Upper lobe of right lung (tissue), 1 donor: ENCODE measurements at places on chromosomes 7 and 10.

- no peak for DNase-seq
Observed at GRCh38 chr10:127556916-127557315, 7.8 kb downstream of the NPS start.

- DNase-seq = peak; percentile 89
Observed at GRCh38 chr7:2670720-2671391, 17.1 kb upstream of the AMZ1 start.

GRCh38 chr10:29317423-29318021 lies 28.7 kb downstream of the LYZL1 start:
- DNase-seq = no peak

GRCh38 chr10:89543841-89544240 lies 8.4 kb upstream of the SLC16A12 start:
- no peak for DNase-seq

GRCh38 chr7:74401137-74401859 lies 52.4 kb upstream of the GTF2IRD1 start:
- no peak for DNase-seq

DNA sequence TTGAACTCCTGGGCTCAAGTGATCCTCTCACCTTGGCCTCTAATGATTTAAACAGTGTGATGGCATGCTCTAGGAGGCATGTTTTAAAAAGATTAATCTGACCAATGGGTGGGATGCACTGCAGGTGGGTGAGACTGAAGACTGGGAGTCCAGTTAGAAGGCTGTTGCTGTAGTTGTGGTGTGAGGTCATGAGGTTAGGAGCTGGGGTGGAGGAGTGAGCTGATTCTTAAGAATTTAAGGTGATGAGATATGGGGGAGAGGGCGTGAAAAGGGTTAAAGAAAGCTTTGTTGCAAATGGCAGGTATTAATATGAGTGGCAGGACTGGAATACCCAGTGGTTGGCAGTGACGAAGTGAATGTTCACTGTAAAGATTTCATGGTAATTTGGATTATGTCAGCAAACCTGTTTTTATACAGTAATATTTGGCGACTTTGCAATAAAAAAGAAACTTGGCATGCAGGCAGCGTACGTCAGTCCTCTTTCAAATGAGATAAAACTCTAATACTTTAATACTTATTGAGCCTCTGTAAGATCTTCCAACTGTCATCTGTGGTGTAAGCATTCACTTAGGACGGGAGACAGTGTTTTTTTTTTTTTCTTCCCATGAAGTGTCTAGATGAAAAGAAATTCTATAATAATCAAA lies 72.8 kb upstream of the MTPN start:
- no peak for DNase-seq

GRCh38 chr7:77979219-77979618 lies 180.6 kb downstream of the PHTF2 start:
- DNase-seq = no peak

DNA sequence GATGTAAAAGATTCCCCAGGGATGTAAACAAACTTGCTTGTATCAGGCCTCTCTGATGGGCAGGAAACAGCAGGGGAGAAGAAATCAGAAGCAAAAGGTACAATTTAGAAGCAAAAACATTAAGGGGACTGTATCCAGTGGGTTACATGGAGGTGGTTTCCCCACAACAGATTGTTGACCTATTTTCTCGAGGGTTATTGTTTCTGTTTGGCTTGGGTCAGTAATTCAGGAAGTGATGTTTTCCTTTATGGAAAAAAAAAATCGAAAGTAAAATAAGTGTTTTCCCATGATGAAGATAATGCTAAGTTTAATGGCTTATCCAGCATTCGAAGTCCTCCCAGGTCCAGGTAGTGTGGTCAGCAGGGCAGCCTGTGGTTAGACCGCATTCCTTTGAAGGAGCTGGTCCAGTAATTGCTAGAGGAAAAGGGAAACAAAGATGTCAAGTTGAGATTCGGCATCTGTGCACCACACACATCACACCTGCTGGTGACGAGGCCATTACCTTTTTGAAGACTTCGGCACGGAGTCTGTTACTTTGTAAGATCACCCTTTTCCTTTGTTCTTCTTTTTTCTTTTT lies 37.3 kb upstream of the ADAM12 start:
- no peak for DNase-seq

DNA sequence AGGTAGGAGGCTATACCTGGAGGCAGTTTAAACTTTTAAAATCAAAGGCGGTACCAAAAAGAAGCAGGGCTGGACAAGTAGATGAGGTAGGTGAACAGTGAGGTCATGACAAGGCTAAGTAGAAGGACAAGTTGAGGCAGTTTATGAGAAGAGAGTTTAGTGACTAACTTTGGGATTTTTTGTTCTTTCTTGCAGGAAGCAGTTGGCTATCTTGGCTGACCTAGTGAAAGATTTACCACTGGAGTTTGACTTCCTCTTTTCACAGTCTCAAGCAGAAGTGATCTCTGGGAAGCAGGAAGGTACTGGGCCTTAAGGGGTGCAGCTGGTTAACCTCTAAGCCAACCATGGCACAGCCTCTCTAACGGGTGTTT lies 26.3 kb downstream of the ENTPD7 start:
- DNase-seq = no peak

DNA sequence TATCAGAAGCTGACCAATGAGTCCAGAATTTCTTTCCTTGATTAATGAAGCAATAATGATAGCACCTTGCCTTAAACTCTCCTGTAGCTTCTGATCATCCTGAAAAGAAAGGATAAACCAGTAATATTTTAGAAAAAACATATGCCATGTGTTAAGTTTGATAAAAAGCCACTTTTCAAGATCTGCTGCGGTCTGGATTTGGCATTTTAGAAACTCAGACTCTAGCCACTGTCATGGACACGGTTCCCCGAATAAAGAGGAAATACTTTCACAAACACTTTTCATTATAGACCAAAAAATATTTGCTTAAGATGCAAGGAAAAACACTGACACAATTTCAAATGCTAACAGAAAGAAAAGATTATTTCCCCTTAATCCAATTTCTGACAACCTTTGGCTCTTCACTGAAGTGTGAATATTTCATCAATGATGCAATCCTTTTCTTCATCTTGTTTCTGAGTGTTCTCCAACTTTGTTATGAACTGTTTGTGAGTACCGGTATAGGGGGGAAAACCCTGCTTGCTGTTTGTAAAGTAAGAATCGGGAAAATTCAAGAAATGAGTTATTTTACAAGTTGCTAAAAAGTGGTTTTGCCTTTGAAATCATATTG lies 329.5 kb downstream of the CRPPA start:
- DNase-seq = no peak

GRCh38 chr7:123242467-123243092 lies 42.8 kb upstream of the SLC13A1 start:
- no peak for DNase-seq

DNA sequence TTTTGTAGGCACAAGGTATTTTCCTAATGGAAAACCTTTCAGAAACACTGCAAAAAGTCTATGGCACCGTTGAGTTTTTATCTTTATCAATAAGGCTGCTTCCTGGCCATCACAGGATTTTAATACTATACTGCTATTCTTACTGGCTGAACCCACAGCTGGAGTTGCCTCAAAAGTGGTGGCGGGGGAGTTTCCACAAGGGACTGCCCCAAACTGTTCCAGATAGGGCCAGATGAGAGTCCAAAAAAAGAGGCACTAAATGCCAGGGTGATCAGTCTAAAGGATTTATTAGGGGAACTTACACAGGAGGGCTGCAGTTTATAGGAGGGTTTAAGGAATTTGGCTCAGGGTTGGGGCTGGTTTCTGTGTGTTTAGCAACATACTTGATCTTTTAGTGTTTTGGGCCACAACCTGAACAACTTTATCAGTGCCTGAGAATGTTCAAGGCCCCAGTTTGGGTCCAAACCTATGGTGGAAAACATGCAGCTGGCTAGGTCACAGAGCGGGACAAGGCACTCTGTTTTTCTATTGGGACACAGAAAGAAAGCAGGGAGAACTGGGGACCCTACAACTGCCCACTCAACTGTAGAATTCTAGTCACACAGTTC lies 41.4 kb downstream of the STAM start:
- no peak for DNase-seq

GRCh38 chr7:137547485-137547884 lies 204.0 kb upstream of the PTN start:
- DNase-seq = no peak

- DNase-seq = no peak
Observed at GRCh38 chr7:150784954-150785353, 15.2 kb downstream of the TMEM176B start.

DNA sequence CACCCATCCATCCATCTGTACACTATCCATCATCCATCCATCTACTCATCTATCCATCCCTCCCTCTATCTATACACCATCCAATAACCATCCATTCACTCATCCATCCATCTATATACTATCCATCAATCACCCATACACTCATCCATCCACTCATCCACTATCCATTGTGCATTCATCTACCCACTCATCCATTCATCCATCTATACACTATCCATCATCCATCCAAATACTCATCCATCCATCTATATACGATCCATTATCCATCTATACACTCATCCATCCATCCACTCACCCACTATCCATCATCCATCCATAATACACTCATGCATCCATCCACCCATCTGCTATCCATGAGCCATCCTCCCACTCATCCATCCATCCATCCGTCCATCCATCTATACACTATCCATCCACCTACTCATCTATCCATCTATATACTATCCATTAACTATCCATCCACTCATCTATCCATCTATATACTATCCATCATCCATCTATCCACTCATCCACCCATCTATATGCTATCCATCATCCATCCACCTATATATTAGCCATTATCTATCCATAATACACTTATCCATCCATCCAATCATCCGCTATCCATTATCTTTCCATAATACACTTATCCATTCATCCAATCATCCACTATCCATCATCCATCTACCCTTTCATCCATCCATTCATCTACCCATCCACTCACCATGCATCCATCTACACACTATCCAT lies 485.3 kb downstream of the DNAJB6 start:
- no peak for DNase-seq

GRCh38 chr7:95421847-95422444 lies 12.9 kb downstream of the PON2 start:
- DNase-seq = no peak

GRCh38 chr7:13262929-13263530 lies 575.6 kb downstream of the ARL4A start:
- DNase-seq = no peak

- DNase-seq = no peak
Observed at GRCh38 chr10:69088801-69089501, 1.0 kb downstream of the SRGN start.

GRCh38 chr7:158021836-158022235 lies 565.8 kb downstream of the PTPRN2 start:
- DNase-seq = peak; percentile 46

DNA sequence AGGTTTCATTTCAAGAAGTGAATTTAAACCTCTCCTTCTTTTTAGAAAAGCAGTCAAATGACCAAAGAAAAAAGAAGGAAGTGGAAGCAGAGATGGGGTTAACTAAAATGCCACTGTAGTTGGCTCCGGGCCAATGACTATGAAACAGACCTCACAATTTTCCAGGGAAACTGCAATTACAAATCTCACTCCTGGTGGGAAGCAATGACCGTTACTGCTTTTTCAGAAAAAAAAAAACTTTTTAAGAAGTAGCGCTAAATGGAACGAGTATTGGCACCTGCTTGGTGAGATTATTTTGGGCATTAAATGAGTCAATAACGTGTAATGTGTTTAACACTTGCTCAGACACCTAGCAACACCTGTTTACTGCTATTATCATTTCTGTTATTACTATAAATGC lies 1.2 kb downstream of the SFRP4 start:
- DNase-seq = no peak

DNA sequence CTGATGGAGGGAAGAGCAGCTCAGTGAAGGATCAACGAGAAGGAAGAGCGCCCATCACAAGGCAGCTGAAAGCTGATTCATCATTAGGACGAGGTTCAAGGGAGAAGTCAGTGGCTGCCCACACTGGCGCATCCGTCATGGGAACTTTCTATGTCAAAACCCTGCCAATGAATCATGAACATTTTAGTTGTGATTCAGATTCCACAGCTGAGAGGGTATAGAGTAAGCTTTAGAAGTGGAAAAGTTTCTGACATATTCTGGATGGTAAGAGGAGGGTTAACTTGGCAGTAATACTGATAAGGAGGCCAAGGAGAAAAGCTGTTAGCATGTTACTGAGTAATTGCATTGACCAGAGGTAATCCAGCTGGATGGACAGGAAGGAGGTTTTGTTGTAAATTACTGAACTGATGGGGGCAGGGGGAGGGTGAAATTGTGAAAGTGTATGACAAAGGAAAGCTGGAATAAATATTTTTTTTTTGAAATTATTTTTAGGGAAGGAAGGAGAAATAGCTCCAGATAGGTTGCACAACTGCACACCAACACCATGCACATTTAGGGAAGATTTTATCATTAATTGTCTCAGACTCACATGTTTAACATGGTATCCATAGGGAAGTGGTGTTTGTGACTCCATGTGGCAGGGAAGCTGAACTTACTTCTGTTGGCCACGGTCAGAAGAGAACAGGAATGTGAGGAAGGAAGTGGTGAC lies 78.3 kb upstream of the NRP1 start:
- DNase-seq = peak; percentile 67

DNA sequence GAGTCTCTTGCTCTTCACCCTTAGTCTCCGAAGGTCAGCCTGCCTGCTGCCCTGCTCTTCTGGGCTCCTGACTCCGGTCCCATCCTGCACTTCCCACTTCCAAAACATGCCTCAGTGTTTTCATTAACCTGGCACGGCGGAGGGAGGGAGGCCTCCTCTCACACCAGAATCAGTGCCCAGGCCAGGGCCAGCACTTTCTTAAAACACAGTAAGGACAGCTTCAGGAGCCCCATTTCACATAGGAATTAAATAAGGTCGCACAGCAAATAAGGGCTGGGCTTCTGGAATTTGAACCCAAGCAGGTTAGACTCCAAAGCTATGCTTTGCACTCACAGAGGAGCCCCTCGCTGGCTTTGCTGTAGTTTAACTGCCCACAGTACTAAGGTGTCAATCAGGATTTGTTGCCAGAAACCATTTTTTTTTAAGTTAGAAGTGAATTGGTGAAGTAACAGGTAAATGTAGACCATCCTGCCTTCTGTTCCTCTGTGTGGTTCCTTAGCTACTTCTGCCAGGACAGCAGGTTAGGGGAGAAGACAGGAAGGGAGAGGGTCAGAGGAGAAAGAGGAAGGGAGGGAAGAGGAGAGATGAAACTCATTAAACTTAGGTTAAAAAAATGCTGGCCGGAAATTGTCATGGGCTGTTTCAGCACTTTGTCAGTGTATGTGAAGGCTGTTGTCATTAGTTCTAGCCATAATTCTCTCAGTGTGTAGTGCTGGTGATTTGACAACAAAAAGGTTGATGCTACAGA lies 1.1 kb downstream of the RASSF4 start:
- DNase-seq = no peak

- no peak for DNase-seq
Observed at GRCh38 chr10:34032564-34032963, 698.1 kb upstream of the NRP1 start.

DNA sequence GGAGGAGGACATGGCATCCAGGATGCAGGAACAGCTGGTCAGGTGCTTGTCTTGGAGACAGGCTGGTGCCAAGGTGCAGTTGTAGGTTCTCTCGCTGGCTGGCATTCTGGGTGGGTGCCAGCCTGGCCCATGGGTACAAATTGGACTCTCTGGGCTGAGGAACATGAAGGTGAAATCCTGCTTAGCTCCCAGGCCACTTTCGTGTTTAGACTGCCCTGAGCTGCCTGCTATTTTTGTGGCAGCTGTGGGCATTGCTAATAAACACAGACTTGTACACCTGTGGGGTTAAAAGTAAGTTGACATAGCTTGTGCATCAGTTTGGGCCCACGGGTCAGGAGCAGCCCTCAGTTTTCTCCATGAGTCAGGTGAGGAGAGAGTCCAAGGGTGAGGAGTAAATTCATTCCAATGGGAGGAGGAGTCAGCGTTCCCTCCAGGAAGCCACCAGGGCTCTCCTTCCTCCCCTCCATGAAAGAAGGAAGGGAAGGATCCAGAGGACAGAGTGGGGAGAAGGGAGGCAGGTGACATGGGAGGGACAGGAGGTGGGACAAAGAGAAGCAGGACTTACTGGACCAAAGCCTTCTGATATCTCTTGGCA lies 380.0 kb downstream of the GLRX3 start:
- DNase-seq = no peak
